ENCODE measurements at places on chromosomes 1 and 21.

DNA sequence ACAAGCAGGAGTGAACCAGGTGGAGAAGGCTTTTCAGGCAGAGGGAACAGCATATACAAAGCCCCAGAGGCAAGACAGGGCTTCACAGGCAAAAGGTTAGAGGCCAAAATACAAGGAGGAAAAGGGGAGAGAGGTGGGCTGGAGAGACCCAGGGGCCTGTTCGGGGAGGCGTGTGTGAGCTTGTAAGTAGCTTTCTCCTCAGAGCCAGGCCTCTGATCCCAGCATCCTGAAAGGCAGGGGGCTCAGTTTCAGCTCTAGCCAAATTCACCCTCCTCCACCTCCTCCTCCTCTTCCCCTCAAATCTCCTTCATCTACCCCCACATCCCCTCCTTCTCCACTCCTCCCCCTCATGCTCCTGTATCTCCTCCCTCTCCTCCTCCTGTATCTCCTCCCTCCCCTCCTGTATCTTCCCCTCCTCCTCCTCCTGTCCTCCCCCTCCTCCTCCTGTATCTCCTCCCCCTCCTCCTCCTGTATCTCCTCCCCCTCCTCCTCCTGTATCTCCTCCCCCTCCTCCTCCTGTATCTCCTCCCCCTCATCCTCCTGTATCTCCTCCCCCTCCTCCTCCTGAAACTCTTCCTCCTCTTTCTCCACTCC is 148.6 kb downstream of the ST6GALNAC5 start:
- no peak for DNase-seq

- DNase-seq = no peak
Observed at GRCh38 chr21:39658066-39658465, 45.3 kb downstream of the B3GALT5 start.

DNA sequence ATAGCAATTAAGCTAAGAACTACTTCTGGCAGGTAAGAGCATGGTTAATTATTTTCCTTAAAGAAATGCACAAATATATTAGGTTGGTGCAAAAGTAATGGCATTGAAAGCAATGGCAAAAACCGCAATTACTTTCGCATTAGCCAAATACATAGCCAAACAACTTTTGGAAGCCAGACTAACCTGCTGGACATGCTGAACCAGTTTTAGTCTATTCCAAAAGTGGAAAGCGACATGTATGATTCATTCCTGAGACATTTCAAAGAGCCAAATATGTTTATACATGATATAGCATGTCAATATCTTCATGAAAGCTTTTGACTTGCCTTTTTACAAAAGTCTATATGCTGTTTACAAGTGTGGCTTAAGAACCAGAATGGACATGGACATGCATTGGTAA is 23.4 kb upstream of the DR1 start:
- no peak for DNase-seq

GRCh38 chr1:203186446-203187303 is at the start of gene CHI3L1:
TSS of gene CHI3L1 (minus strand) at chr1:203186704. CDS start at chr1:203186623, 81 bp downstream.
- DNase-seq = no peak

DNA sequence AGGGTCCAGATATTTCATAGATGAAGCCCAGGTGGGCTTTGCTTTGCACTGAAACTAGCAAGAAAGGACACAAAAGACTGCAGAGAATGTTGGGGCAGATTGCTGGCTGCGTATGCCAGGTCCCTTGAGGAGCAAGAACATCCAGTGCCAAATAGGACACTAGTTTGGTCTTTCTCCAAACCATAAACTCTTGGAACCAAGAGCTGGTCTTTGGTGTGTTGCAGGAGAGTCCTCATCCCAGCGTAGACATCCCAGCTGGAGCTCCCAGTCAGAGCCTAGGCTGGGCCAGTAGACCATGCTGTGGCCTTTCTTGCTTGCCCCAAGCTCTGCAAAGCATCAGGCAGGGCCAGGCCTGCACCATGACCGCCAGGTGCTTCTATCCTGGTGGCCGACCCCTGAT is 87.5 kb downstream of the ATP5PO start:
- DNase-seq = no peak

DNA sequence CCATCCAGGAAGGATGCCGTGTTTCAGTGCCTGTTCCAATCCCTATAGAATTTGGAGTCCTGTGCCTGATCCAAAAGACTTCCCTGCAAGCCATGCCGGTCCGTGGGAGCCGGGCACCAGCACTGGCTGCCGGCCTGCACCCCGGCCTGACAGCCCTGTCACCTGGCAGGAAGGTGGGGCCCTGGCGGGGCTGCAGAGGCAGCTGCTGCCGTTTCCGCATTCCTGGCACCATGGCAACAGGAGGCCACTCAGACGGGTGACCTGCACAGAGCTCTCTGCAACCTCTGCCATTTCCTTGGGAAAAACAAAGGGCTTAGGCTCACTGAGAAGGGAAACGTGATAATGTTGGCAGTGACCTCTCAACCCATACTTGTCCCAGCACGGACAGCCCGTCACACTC is 63.2 kb upstream of the TMEM51 start:
- DNase-seq = peak; percentile 85

GRCh38 chr1:225923381-225923691 is 714 bp downstream of the PYCR2 start:
- no peak for DNase-seq

GRCh38 chr1:7526867-7527732 is 244.0 kb upstream of the VAMP3 start:
- DNase-seq = peak; percentile 18

GRCh38 chr1:161866241-161866640 is 100.1 kb downstream of the ATF6 start:
- DNase-seq = no peak

DNA sequence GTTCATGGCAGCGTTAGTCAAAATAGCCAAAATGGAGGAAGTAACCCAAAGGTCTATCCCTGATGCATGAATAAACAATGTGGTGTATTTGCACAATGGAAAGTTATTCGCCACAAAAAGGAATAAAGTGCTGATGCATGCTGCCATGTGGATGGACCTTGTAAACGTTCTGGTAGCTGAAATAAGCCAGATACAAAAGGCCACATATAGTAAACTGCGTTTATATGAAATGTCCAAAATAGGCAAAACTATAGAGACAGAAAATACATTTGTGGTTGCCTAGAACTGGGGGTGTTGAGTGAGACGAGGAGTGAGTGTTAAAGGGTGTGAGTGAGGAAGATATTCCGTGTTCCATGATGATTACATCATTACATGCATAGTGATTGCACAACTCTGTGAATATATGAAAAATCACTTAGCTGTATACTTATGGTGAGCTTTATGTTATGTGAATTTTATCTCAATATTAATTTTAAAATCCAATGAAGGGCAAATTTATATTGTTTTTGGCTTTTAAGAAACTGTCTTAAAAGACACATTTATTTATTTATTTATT is 321.3 kb downstream of the KIF26B start:
- no peak for DNase-seq

GRCh38 chr1:15680561-15681348 is 3.4 kb upstream of the PLEKHM2 start:
- DNase-seq = no peak

- DNase-seq = no peak
Observed at GRCh38 chr1:197884173-197884572, 18.3 kb upstream of the C1orf53 start.

GRCh38 chr1:35215346-35215745 is 22.4 kb upstream of the SFPQ start:
- DNase-seq = no peak

GRCh38 chr1:186798960-186799688 is 29.6 kb upstream of the PLA2G4A start:
- no peak for DNase-seq

DNA sequence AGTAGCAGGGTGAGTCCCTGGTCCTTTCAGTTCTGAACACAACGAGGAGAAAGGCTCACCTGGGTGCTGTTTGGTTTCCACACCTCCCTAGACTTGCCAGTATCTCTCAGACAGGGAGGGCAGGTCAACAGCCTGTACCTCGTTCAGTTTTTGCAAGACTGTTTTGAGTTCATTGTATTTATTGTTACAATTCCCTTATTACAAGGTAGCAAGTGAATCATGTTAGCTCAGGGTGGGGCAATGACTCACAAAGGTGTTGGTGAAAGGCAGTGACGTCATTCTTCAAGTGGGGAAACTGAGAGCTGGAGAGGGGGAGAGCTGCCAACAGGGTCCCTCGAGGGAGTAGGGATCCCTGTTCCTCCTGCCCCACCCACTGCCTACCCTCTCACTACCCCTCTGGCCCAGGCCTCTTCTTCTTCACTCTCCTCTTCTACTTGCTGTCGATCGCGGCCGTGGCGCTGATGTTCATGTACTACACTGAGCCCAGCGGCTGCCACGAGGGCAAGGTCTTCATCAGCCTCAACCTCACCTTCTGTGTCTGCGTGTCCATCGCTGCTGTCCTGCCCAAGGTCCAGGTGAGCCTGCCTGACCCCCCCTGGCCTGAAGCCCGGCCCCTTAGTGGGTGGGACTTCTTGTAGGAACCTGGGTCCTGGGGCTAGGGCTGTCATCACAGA is 13.4 kb downstream of the SERINC2 start:
- DNase-seq = no peak

DNA sequence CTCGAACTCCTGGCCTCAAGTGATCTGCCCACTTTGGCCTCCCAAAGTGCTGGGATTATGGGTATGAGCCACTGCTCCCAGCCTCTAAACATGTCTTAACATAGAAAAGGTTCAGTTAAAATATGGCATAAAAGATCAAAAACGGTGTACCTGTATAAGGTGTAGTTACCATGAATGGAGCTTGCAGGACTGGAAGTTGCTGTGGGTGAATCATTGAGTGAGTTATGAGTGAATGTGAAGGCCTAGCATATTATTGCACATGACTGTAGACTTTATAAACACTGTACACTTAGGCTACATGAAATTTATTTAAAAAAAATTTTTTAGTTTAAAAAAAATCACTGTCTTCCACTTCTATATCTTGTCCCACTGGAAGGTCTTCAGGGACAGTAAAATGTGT is 15.7 kb downstream of the ABCD3 start:
- DNase-seq = no peak

- peak; percentile 36 for DNase-seq
Observed at GRCh38 chr1:210700511-210700910, 371.8 kb downstream of the HHAT start.

GRCh38 chr1:196271212-196271947 is 336.9 kb downstream of the KCNT2 start:
- DNase-seq = no peak

DNA sequence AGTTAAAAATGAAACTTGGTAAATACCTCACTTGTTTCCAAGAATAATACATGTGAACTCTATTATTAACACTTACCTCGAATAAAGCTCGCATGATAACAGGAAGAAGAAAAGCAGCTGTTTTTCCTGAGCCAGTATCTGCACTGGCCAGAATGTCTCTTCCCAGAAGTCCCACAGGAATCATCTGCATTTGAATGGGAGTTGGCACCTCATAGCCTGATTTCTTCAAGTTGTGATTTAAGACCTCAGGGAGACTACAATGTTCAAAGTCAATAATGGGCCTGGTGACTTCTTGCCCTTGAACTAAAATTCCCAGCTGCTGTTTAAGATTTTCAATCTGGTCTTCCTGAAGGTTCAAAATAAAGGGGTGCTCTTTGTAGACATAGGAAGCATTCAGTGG is 3.8 kb downstream of the DDX59 start:
- DNase-seq = no peak

DNA sequence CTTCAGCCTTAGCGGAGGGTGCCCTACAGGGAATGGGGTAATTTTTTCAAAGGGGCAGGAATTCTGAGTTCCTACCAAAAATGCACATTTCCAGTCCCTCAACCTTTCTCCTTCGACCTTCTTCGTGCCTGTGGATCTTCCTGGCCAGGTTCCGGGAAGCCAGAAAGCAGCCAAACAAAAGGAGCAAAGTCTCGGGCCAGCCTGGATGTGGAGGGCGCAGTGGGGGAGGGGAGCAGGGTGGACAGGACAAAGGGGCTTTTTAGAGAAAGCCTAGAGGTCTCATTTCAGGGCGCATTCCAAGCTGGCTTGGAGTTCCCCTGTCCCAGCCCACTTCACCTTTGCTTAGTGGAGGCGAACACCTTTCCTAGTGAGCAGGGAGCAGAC is 2.9 kb upstream of the INAVA start:
- DNase-seq = no peak

GRCh38 chr1:153597206-153597605 is 15.7 kb downstream of the S100A16 start:
- DNase-seq = no peak

- peak; percentile 22 for DNase-seq
Observed at GRCh38 chr1:5725855-5726585, 266.2 kb downstream of the NPHP4 start.

GRCh38 chr21:15121655-15122120 is 56.9 kb upstream of the NRIP1 start:
- DNase-seq = no peak

GRCh38 chr1:152640351-152640750 is 17.4 kb upstream of the LCE3A start:
- no peak for DNase-seq

DNA sequence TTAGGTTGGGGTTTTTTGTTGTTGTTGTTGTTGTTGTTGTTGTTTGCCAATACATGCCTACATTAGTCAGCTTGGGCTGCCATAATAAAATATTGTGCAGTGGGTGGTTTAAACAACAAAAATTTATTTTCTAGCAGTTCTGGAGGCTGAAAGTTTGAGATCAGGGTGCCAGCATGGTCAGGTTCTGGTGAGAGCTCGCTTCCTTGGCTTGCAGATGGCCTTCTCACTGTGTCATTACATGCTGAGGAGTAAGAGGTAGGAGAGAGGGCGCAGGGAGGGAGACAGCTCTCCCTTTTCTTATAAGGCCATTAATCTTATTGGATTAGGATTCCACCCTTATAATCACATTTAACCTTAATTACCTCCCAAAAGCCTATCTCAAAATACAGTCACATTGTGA is 52.7 kb downstream of the DIRAS3 start:
- no peak for DNase-seq

GRCh38 chr1:26070296-26070962 is 3.0 kb upstream of the TRIM63 start:
- DNase-seq = no peak

GRCh38 chr1:6625584-6626149 is 999 bp downstream of the THAP3 start:
- no peak for DNase-seq

GRCh38 chr1:47921935-47922415 is 75.2 kb downstream of the TRABD2B start:
- DNase-seq = no peak

DNA sequence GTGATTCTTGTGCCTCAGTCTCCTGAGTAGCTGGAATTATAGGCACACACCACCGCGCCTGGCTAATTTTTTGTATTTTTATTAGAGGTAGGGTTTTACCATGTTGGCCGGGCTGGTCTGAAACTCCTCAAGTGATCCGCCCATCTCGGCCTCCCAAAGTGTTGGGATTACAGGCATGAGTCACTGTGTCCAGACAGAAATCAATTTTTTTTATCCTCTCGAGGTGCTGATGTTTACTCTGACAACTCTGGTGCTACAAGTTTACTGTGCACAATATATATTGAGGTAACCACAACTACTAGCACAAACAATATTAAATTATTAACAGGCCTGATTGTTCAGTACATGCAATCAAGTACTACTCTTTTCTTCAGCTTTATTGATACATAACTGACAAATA is 39.7 kb downstream of the F13B start:
- DNase-seq = no peak

GRCh38 chr1:71047635-71048607 is at the start of gene PTGER3:
TSS of gene PTGER3 (minus strand) at chr1:71047816. CDS start at chr1:71047577, 239 bp downstream.
- DNase-seq = peak; percentile 29
